NB4 (cell line): ENCODE measurements at places on chromosomes 5 and 9.

DNA sequence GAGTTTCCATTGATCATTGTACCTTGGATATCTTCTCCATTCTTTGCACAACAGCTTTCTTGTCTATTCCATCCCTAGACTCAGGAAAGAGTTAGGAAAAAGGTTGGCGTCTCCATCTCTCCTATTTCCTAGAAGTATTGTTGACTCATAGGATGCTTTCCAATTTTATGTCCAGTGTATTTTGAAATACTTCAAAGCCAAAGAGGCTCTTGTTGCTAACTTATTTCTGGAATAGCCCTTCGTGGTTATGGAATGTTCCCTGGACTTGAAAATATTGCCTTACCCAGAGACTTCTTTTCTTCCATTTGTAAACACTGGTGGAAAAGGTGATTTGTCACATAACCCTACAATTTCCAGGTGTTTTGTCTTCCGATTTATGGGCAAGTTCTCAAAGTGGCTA lies 402.3 kb upstream of the ZNF608 start:
- DNase-seq, result no peak

GRCh38 chr9:592225-592624 lies 249.3 kb upstream of the DMRT1 start:
- DNase-seq, result no peak

GRCh38 chr9:124869466-124869985 lies 7.6 kb downstream of the ARPC5L start:
- peak; percentile 57 for DNase-seq

GRCh38 chr9:108052431-108053080 lies 563.0 kb upstream of the KLF4 start:
- no peak for DNase-seq

- DNase-seq, result peak; percentile 76
Measured at GRCh38 chr5:16456103-16456832, 9.3 kb downstream of the ZNF622 start.

- DNase-seq, result no peak
Measured at GRCh38 chr9:14362175-14362574, 48.2 kb upstream of the NFIB start.

DNA sequence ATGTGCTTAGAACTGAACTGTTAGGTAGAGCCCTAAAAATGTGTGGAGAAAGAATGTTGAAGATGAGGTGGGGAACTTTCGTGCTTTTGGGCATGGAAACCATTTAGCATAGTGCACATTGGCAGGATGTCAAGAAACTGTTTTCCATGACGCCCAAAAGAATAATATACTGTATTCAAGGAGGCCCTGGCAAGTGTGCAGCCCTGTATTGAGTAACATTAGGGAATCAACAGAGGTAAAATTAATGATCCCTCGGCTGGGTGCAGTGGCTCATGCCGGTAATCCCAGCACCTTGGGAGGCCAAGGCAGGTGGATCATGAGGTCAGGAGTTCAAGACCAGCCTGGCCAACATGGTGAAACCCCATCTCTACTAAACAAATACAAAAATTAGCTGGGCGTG lies 20.9 kb upstream of the PLIN2 start:
- no peak for DNase-seq

GRCh38 chr5:169567079-169567478 lies 16.5 kb upstream of the SPDL1 start:
- peak; percentile 56 for DNase-seq

- no peak for DNase-seq
Measured at GRCh38 chr5:116672203-116672602, 97.6 kb upstream of the SEMA6A start.

DNA sequence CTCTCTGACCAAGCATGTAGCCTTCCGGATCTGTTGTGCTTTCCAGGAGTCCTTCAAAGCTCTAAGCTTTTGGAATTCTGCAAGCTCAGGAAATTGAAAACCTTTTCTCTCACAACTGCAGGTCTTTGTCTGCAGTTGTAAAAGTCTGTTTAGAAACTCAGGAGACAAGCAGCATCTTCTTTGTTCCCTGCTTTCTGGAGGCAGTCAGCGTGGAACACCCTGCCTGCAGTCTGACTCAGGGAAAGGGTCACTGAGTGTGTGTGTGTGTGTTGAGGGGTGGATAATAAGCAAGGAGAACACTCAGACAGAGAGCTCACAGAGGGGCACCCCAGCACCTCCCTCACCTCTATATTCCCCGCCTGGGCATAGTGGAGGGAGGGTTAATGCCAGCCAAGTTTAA lies 29.1 kb downstream of the KCNIP1 start:
- DNase-seq, result no peak

DNA sequence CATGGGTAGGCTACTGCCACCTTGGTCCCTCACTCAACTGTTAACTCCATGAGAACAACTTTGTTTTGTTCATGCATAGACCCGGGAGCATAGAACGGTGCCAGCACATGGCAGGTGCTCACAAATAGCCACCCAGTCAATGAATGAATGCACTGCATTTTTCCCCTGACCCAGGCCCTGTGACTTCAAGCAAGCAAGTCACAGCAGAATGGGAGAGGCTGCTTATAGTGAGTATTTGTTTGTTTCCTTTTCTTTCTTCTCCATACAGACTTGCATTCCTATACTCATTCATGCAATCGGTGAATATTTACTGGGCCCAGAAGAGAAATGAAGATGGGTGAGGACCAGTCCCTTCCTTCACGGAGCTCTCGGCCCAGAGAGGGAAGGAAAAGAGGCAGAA lies 62.0 kb downstream of the SHB start:
- DNase-seq, result no peak

- DNase-seq, result no peak
Measured at GRCh38 chr5:156199045-156199444, 127.9 kb upstream of the SGCD start.

DNA sequence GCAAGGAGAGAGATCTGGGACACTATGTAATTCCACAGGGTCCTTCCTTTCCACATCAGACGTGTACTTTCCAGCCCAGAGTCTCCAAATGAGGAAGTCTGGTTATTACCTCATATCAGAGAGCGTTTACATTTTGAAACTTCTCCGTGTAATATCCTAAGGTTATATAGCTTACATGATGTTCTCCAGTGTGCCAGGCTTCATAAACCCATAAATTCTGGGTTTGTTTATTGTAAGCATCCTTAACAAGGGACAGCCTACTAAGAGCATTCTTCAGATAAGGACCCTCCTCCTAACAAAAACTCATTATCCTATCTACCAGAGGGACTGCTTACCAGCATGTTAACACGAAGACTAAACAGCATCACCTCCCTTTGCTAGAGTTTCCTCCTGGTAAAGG lies 17.9 kb downstream of the SRFBP1 start:
- DNase-seq, result peak; percentile 60

DNA sequence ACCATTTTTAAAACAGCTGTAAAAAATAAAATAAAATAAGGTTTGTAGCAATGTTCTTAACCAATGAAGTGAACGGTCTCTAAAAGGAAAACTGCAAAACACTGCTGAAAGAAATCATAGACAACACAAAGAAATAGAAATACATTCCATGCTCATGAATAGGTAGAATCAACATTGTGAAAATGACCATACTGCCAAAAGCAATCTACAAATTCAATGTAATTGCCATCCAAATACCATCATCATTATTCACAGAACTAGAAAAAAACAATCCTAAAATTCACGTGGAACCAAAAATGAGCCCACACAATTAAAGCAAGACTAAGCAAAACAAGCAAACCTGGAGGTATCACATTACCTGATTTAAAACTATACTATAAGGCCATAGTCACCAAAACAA lies 67.6 kb upstream of the RGMB start:
- no peak for DNase-seq

GRCh38 chr5:174093123-174093522 lies 47.6 kb downstream of the NSG2 start:
- no peak for DNase-seq

- no peak for DNase-seq
Measured at GRCh38 chr5:111454776-111455175, 57.6 kb downstream of the STARD4 start.

GRCh38 chr9:86795823-86796553 lies 151.3 kb downstream of the GAS1 start:
- DNase-seq, result no peak

DNA sequence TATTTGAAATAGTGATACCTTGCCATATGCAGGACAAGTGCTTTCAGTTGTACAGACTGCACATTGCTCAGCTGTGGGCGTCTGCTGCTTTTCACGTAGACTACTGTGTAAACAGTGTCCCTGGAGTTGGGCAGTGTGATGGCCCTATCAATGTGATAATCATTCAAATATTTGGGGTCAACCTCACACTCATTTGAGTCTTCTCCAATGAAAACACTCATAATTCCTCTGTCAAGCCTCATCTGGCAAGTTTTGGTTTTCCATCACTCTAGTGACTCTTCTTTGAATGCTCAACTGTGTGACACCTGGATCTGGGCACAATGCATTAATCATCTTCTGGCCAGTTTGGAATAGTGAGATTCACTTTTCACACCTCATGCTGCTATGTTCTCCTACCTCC lies 64.4 kb downstream of the UGCG start:
- DNase-seq, result no peak

DNA sequence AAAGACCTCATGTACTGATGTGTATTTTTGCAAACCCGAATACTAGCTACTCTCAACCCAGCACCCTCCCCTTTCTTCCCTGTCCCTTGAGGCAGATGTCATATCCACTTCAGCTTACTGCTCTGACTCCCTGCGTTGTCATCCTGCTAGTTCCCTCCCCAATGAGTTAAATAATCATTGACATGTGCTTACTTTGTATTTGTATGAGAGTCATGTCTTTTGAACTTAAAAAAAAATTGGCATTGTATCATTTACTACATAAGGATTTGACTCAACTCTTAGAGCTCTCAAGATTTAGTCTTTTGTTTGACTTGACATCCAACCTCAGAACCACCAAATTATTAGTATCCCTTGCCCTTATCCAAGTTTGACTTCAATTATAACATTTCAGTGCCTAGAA lies 219.7 kb upstream of the TUT7 start:
- no peak for DNase-seq

DNA sequence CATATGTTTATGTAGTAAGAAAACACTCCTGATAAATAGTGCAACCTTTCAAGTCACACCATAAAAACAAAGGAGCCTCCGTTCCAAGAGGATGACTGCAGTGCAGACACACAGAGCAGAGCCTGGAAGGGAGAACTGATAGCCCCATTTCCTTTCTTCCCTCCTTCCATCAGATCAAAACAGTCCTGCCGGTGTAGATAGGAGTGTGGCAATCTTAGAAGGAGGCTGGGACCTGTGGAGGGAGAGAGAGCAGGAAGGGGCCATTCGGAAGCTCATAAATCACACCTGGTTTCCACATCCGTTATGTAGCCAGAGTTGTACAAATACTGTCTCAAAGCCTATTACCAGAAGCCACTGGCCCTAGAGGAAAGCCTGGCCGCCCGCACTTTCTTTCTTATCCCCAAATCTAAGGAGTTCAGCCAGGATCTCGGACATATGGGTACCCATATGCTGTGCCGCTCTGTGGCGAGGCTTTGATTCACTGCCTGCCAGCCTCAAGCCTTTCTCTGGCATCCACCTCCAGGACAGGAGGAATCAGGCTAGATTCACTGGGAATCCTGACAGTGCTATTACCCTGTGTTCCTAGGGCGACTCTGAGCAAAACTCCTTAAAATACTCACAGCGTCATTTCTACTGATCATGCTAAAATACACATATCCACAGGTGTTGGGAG lies 26.9 kb downstream of the DAP start:
- DNase-seq, result no peak

DNA sequence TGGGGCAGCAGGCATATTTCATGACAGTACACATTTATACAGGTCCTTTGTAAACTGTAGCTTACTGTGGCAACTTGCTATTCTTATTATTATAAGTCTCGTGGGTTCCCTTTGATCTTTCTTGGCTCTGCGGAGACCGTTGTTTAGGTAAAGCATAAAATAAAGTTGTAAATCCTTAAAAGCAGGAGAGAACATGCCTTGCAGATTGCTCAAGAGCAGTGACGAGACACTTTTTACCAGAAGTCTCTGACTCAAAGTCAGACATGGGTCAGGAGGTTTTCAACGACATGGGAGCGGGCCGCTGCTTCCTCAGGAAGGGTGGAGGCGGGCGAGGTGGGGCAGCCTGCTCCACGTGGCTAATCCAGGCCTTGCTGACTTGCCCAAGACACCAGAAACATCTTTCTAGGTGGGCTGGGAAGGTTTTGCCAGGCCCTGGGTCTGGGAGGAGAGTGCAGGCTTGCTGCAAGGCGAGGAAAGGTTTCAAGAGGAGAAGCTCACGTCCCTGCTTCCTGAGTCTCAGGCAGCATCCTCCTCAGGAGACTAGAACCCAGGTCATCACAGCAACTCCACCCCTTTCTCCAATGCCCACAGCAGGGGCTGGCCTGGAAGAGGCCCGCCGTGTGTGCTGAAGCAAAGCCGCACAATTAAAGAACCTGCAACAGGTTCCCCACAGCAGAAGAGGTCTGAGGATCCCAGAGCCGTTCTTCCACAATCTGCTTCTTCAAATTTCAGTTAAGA lies 6.5 kb downstream of the TBC1D2 start:
- DNase-seq, result peak; percentile 94

DNA sequence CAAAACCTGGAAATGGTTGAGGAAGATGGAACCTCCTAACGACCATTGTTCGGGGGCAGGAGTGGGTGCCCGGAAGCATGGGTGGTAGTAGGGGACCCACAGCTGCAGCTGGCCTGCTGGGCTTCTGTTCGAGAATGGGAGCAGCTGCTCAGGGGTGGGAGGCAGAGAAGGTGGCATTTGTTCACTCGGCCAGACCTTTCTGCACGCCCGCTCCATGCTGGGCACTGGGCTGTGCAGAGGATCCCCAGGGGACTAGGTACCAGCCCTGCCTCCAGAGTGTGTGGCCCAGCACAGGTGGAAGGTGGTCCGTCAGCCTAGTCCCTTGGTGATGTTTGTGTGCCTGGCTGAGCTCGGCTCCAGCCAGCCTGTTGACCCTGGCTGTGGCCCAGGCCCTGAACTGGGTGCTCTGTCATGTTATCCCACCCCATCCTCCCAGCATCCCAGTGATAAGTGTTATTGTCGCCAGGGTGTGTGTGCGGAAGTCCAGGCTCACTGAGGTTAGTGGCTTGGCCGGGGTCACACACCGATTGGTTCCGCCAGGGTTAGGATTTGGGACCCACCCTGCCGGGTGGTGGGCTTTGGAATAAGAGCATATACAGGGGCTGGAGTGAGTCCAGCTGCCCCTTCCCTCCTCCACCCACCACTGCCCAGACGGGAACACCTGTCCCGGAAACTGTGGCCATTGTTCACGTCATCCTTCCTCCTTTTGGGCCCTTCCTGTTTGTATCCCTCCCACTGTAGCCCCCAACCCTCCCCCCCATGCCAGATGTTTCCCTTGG lies 4.8 kb downstream of the N4BP3 start:
- DNase-seq, result peak; percentile 26

GRCh38 chr9:121640491-121641223 lies 10.8 kb upstream of the DAB2IP start:
- no peak for DNase-seq
